Thoracic aorta (tissue), 2 donors: ENCODE measurements at places on chromosomes 1 and 21. TPM values are rescaled to one million over a fixed set of nuclear protein-coding genes. Genes with fewer than 3 reads are reported as not detected.

- peaks cover 8% of the 10 kb centered on the region for H3K36me3 ChIP-seq
- H3K27me3 ChIP-seq = no peaks in the 10 kb centered on the region
- H3K4me1 ChIP-seq = no peaks in the 10 kb centered on the region
- H3K27ac ChIP-seq = no peak overlapping the region
Measured at GRCh38 chr1:227744668-227745067, 9.4 kb downstream of the SNAP47 start.

The SPRR5 gene
- total RNA-seq = not detected

GRCh38 chr21:35824136-35824535 lies 236.2 kb downstream of the SETD4 start:
- no peaks in the 10 kb centered on the region for H3K27me3 ChIP-seq
- H3K4me3 ChIP-seq = no peak overlapping the region
- DNase-seq = no peak
- no peaks in the 10 kb centered on the region for H3K4me1 ChIP-seq
- H3K36me3 ChIP-seq = no peaks in the 10 kb centered on the region

DNA sequence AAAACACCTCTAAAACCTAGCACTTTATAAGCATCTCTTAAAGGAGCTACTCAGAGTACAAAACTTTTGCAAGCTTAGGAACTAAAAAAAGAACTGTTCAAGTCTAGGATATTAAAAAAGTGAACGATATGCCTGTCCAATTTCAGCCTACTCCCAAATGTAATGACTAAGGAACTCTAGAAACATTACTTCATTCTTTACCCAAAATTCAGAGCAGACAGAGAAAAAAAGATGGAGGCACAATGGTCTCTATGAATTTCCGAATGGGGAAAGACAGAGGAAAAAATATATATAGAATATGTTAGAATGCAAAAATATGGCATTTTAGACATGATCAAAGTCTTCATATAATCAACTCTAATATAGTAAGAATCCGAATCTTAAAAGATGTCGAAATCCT lies 61.2 kb downstream of the TP53BP2 start:
- H3K27me3 ChIP-seq = no peaks in the 10 kb centered on the region
- peak overlapping the region; percentile 63 for H3K27ac ChIP-seq
- H3K4me3 ChIP-seq = no peak overlapping the region
- DNase-seq = no peak

- no peaks in the 10 kb centered on the region for H3K27me3 ChIP-seq
- H3K4me1 ChIP-seq = peaks cover 25% of the 10 kb centered on the region
- H3K27ac ChIP-seq = no peak overlapping the region
- H3K4me3 ChIP-seq = no peak overlapping the region
- no peak for DNase-seq
Measured at GRCh38 chr1:211339631-211340041, 13.0 kb downstream of the TRAF5 start.

DNA sequence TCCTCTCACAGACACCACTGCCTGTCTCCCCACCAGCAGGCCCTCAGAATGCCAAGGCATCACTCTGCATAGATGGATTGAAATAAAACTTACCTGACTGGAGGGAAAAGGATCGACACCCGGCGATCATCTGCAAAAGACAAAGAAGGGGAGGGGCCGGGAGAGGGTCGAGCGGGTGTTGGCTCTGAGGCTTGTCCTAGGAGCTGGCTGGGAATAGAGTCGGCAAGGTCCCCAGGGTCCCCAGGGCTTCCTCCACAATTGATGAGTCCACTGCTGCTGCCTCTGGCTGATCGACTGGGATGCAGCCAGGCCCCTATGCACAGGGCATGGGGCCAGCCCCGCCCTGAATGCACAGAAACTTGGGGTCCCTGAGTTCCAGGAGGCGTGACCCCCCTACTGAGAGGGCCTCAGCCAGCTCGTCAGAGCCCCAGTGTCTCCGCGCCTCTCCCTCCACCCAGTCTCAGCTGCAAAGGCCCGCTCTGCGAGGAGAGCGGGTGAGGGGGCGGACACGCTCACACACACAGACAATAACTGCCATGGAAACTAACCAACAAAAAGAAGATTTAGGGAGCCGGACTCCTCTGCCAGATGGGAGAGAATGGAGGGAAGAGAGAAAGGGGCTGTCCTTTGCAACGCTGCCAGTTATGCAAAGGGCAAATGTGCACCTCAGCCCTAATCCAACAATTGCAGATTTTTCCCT lies at the start of gene KLHDC8A:
Gene KLHDC8A, minus strand, starts transcription at position 483 of the 700 bp plus-strand sequence. CDS start 13,318 bp downstream, outside the sequence.
- no peak within 1 kb of the TSS for H3K4me3 ChIP-seq
- H3K27me3 ChIP-seq = no peaks in the 10 kb centered on the region
- H3K4me1 ChIP-seq = no peaks in the 10 kb centered on the region
- H3K27ac ChIP-seq = no peak within 1 kb of the TSS
- DNase-seq = no peak
- no peaks in the 10 kb centered on the region for H3K36me3 ChIP-seq

DNA sequence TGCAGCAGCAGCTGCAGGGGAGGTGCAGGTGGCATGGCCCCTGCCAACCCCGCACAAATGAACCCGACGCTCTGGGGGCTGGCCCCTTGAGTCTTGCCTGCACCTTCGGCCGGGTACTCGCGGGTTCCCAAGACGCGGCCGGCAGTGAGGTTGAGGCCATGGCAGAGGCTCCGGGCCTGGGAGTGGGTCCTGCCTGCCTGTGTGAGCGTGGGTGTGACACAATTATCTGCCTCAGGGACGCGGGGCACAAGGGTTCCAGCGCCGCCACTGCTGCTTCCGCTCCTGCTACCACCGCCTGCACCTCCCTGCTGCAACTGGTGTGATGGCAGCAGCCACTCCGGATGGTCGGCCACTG lies 20.9 kb upstream of the TGFB2 start:
- H3K27me3 ChIP-seq = no peaks in the 10 kb centered on the region
- no peak overlapping the region for H3K4me3 ChIP-seq
- H3K27ac ChIP-seq = no peak overlapping the region
- no peak for DNase-seq

DNA sequence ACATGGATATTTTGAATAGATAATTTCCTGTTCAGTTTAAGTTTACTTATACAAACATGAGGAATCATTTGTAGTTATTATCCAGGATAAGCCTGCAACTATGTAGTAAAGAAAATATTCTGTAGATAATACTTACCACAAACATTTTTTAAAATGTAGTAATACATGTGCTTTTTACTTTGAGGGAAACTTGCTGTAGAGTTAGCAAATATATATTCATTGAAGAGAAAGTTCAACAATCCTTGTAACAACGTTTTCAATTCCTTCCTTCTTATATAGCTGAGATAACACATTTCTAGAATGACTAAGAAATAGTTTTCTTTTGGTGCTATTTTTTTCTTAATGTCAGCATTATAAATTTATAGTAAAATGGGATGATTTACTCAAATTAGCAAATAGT lies 664.6 kb upstream of the ADAMTS5 start:
- no peak overlapping the region for H3K27ac ChIP-seq
- H3K4me1 ChIP-seq = no peaks in the 10 kb centered on the region
- H3K4me3 ChIP-seq = no peak overlapping the region
- no peak for DNase-seq
- no peaks in the 10 kb centered on the region for H3K27me3 ChIP-seq
- H3K36me3 ChIP-seq = no peaks in the 10 kb centered on the region

The CCDC181 gene
- total RNA-seq = 0.54 TPM

- no peaks in the 10 kb centered on the region for H3K27me3 ChIP-seq
- H3K27ac ChIP-seq = no peak overlapping the region
- H3K4me3 ChIP-seq = no peak overlapping the region
- no peaks in the 10 kb centered on the region for H3K36me3 ChIP-seq
- no peaks in the 10 kb centered on the region for H3K4me1 ChIP-seq
- no peak for DNase-seq
Measured at GRCh38 chr21:42154237-42155044, 64.5 kb upstream of the ABCG1 start.

DNA sequence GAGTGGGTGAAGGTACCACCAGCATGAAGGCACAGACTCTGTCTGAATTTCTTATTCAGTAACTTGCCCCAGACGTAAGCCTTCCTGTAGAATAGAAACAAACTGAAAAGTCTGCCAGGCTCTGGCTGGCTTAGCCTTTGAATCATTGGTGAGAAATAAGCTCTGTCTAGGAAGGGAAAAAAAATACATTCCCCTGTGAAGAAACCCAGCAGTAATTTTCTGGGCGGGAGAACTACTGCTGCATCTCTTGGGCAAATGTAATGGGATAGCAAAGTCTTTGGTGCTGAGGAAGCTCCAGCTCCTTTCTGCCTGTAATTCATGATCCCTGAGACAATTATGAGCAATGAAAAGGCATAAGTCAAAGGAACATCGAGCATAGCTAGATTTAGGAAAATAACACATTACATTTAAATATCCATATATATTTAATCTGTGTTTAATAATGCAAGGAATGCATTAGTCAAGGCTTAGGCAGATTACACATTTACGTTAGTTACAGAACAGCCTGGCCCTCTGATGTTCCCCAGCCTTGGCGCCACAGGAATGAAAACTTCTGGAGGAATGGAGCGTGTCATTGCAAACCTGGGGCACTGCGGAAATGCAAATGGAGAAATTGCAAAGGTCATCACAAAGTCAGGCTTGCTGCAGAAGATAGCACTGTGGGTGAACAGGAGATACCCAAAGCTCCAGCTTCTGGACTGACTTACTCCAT lies 216.3 kb upstream of the CAMK1G start:
- no peak for DNase-seq
- no peaks in the 10 kb centered on the region for H3K36me3 ChIP-seq
- no peaks in the 10 kb centered on the region for H3K4me1 ChIP-seq
- no peak overlapping the region for H3K4me3 ChIP-seq
- no peak overlapping the region for H3K27ac ChIP-seq

GRCh38 chr1:42660907-42661500 lies 2.8 kb downstream of the PPIH start:
- no peak overlapping the region for H3K4me3 ChIP-seq
- peaks cover 17% of the 10 kb centered on the region for H3K36me3 ChIP-seq

The CLEC20A gene
- total RNA-seq = 3.0 TPM

The LMX1A gene
- 0.68 TPM for total RNA-seq

- DNase-seq = no peak
- H3K27ac ChIP-seq = no peak overlapping the region
Measured at GRCh38 chr1:244214009-244214967, 163.2 kb downstream of the ZBTB18 start.

The TSACC gene
- total RNA-seq = not detected
